IPS DF 6.9 (cell line): ENCODE measurements at places on chromosomes 2 and 18.

GRCh38 chr2:70830366-70830765, 5.2 kb downstream of the CD207 start:
- no peak for DNase-seq

DNA sequence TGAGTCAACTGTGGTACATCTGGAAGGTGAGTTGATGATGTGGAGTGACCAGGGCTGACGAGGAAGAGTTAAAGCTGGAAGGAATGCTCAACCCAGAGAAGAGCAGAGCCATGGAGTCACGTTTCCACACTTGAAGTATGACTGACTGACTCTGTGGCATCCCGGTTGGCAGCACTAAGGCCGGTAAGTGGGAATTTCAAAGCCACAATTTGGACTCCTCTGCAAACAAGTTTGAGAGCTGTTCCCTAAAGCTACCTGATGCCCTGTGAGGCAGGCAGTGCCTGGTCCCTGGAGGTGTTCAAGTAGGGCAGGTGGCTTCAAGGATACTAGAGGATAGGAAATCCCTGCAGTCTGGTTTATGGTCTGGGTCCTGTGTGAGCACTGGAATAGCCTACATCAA, 69.3 kb upstream of the ITGB6 start:
- DNase-seq = no peak

DNA sequence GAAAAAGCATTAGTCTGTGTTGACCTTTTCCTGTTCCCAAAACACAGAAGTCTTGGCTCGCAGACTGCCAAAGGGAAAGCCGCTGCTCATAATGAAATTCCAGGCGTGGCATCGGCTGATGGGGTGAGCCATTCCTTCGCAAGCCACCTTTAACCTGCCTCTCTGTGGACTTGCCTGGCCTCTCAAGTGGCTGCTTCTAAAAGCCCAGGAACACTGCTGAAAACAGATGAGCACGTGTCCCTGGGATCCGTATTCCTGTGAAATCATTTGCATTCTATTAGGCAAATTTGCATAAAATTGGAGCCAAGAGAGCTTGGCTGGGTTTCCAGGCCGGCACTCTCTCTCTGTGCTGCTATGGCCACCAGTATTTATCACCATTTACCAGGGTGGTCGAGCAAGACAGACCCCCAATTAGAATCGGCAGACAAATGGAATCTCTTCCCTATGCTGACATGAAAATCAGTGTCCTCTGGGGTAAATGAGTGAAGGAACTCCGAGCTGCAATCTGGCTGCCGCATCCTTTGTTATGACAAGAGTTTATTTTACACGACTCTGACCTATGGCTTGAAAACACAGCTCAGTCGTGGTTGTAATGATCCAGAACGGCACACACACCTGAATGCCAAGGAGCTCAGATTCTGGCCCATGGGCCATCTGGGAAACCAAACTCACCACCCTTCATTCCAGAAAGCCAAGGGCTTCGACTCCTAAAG, 21.7 kb downstream of the BCL2 start:
- DNase-seq = no peak

- no peak for DNase-seq
Measured at GRCh38 chr18:51077217-51077616, 47.2 kb downstream of the SMAD4 start.

- no peak for DNase-seq
Measured at GRCh38 chr2:241309684-241310117, 5.8 kb downstream of the HDLBP start.

GRCh38 chr2:67164771-67165522, 232.2 kb upstream of the ETAA1 start:
- DNase-seq = no peak

- DNase-seq = no peak
Measured at GRCh38 chr18:79554945-79555645, 124.5 kb upstream of the CTDP1 start.

- DNase-seq = no peak
Measured at GRCh38 chr2:20744366-20745335, 77.7 kb downstream of the GDF7 start.

GRCh38 chr18:64259871-64260270, 111.0 kb upstream of the LINC00305 start:
- DNase-seq = no peak

DNA sequence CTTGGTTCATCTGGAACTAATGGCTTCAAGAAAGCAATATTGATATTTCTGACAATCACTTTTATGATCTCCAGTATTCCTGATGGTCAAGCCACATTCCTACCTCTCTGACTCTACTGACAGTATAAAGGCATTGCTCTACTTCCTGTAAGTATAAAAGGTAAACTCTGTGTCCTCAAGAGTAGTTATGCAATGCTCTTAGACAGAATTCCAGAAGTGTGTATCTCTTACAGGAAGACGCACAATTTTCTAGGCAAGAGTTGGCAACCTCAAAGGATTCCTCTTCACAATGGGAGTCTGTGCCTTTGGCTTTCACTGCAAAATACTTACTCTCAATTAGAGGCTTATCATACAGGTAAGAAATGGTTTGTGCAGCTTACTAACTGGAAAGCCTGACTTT, 100.1 kb downstream of the THADA start:
- DNase-seq = no peak

- DNase-seq = no peak
Measured at GRCh38 chr2:211251016-211251415, 694.6 kb downstream of the CPS1 start.

DNA sequence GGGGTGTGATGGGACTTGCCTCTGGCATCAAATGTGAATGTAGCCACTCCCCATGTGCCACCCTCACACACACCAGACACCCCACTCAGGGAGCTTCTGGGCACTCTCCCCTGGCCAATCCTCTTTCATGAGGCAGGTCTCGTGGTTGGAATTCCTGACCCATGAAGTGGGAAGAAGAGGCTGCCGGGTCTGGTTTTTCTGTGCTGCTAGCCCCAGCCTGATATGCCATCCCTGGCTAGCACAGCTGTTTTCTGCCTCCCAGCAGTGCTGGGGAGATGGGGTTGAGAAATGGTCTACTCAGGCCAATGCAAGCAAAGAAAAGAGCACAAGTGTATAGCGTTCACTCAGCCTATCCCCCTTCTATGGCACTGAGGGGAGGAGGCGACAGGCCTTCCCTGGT, 1.2 kb upstream of the C2orf72 start:
- DNase-seq = no peak
